ENCODE measurements at places on chromosomes 2 and 18.

DNA sequence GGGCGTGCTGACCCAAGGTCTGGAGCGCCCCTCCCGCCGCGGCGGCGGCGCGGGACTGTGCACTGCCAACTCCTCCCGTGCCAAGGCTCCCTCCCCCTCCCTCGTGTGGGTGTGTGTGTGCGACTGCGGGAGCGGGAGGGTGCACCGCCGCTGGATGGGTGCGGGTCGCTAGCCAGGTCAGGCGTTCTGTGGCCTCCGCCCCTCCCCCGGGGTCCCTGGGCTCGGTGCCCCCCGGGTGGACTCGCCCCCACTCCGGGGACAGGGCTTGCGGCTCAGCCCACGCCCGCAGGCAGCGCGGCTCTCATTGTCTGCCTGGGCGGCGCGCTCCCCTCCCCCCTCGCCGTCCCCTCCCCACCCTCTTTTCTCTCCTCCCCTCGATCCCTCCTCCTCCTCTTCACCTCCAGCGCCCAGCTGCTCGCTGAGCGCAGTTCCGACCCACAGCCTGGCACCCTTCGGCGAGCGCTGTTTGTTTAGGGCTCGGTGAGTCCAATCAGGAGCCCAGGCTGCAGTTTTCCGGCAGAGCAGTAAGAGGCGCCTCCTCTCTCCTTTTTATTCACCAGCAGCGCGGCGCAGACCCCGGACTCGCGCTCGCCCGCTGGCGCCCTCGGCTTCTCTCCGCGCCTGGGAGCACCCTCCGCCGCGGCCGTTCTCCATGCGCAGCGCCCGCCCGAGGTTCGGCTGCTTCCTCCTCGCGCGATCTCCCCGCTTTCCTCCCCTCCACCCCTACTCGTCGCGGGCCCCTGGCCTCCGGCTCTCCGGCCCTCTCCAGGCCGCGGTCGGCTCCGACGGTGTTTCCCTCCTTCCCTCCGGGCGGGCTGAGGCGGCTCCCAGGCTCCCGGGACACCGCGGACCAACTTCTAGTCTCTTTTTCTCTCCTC, at the start of gene GATA6:
TSS of gene GATA6 (plus strand) at position 579 of the 878 bp plus-strand sequence. CDS start 1,556 bp downstream, outside the sequence.
- peak; percentile 17 for DNase-seq

DNA sequence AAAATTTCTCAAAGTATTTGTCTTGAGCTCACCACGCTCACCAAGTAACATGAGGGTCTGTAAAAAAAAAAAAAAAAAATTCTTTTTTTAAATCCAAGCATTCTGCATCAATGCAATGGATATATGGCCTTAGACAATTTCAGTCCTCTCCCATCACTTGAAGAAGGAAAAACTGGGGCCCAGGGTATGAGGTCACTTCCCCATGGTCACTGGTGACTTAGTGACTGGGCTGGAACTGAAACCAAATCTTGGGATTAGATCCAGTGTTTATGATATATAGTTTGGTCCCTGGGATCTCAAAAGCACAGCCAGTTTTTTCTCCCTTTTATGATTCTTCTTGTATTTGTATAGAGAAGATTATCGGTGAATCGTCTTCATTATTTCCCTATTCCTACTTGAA, 477.9 kb upstream of the TNP1 start:
- no peak for DNase-seq

GRCh38 chr2:46135958-46136357, 161.2 kb upstream of the EPAS1 start:
- DNase-seq = no peak

GRCh38 chr2:83273322-83273721, 1185.8 kb downstream of the SUCLG1 start:
- DNase-seq = no peak

Data from CD4-positive, alpha-beta T cell treated with Interleukin-17A for 4 hours (primary cell).